Pericardium fibroblast (primary cell): ENCODE measurements at places on chromosomes 16 and 17. TPM values are rescaled to one million over a fixed set of nuclear protein-coding genes. Genes with fewer than 3 reads are reported as not detected.

KRT17 gene
- 2.5 TPM in 1 of 2 replicates, not detected in the other for total RNA-seq

ITGB4 gene
- total RNA-seq, result 0.17 and 1.4 TPM in 2 replicates

PERCC1 gene
- not detected in 2 replicates for total RNA-seq

KRT25 gene
- not detected in 2 replicates for total RNA-seq

C17orf100 gene
- 0.26 and 2.9 TPM in 2 replicates for total RNA-seq

SIRT7 gene
- 10.7 and 10.8 TPM in 2 replicates for total RNA-seq

WIPF2 gene
- total RNA-seq, result 5.4 and 7.0 TPM in 2 replicates

GP2 gene
- total RNA-seq, result not detected in 2 replicates

TNS4 gene
- 7.5 TPM in 1 of 2 replicates, not detected in the other for total RNA-seq
